ENCODE measurements at places on chromosomes 11 and 22.

GRCh38 chr11:116055064-116055463, 550.8 kb upstream of the CADM1 start:
- DNase-seq = no peak

- no peak for DNase-seq
These were observed 42.5 kb upstream of the PAMR1 start for GRCh38 chr11:35567737-35568465.

DNA sequence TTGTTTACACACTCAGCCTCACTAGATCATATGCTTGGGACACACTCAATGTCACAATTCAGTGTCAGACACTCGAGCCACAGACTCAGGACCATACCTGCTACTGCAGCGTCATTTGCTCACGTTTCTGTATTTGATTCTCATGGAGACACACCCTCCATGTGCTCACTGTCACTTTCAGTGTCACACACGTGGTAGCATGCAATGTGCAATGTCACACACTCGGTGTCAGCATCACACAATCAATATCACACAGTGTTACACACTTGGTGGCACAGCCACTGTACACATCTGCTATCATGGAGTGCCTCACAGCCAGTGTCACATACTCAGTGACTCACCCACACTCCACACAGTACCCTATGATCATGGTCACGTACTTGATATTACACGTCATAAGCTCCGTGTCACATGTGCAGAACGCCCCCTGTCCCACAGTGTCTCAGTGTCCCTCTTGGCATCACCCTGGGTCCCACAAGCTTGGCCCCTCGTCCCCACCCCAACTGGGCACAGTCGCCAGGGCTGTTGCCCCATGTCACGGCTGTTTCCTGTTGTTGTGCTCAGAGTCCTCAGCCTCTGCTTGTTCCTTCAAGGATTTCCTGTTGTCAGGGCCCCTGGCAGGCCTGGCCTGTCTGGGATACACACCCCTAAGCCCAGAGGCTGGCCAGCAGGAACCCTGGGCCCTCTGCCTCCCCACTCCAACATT, 49.6 kb downstream of the PDE2A start:
- DNase-seq = no peak

- no peak for DNase-seq
These were observed 54.4 kb upstream of the INCENP start for GRCh38 chr11:62069374-62069773.

- DNase-seq = no peak
These were observed 349 bp downstream of the TSSC4 start for GRCh38 chr11:2400762-2401435.

DNA sequence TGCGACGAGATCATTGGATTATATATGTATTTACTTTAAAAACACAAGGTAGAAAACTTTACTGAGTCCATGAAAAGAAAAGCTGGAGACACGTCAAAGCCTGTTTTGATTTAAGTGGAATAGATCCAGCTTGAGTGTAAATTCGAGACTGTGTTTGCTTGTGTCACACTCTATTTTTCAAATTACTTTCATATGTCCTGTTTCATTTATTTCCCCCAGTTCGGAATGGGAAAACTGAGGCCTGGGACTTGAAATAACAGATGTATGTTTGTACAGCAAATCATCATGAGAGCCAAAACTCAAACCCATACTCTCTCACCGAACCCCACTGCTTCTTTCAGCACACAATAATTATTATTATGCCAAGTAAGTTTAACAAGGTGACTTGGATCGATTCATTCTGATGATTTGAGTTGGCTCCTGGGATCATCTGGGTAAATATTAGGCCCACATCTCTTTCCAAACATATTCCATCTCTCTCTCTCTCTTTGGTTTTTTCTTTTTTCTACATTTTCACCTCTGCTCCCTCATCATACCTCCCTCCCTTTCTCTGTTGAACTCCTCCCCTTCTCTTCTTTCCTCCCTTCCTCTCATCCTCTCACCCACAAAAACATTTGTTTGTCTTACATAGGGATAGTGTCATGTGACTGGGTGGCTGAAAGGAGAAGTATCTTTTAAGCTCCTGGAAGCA, 21.2 kb downstream of the FZD4 start:
- no peak for DNase-seq

DNA sequence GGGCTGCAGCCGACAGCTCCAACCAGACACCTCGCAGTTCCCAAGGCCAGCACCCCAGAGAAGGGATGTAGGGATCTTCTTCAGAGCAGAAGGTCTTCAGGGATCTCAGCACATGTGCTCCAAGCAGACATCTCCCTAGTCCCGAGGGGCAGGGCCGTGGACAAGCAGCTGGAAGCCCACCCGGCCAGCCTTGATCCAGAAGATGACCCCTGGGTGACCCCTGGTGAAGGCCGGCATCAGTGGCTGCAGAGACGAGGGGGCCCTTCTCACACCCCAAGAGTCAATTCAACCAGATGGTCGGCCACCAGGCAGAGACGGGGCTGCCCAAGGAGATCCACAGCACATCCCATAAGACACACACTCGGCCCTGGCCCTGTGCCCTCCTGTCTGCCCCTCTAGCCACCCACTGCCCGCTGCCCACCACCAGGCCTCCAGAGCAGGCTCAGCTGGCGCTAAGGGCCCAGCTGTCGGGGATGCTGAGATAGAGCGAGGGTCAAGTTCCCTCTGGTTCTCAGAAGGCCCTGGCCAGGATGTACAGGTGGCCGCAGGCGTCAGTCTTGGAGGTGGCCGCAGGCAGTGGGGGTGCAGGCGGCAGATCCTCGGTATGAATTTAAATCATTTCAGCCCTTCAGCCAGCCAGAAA, 168.3 kb downstream of the BRD1 start:
- DNase-seq = no peak

- no peak for DNase-seq
These were observed 23.5 kb downstream of the SPATA19 start for GRCh38 chr11:133821776-133822175.

- no peak for DNase-seq
These were observed 20.9 kb downstream of the ST14 start for GRCh38 chr11:130180491-130180890.

DNA sequence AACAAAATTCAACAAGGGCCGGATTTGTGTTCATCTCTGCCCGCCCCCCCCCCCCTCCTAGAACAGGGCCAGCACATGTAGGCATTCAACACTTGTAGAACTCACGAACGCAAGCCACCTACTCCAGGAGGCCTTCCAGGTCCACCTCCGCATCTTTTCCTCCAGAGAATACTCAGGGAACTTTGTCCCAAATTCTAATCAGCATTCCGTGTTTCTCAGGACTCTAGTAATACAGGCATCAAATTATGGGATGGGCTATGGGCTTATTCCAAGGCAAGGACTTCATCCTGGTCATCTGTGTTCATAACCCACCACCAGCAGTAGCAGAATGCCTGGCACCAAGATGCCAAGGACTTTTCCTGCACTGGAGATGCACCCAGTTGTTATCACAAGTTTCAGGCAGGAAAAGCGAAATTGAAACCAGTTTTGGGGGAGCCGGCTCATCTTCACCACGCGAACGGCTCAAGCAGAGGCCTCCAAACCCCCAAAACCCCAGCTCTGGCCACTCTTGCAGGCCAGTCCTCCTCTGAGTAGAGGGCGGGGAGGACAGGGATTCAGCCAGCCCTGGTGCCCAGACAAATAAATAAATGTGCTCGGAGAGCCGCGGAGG, 462 bp downstream of the UBE2L6 start:
- peak; percentile 48 for DNase-seq

- no peak for DNase-seq
These were observed 705 bp downstream of the PTPRJ start for GRCh38 chr11:47980907-47981621.

- no peak for DNase-seq
These were observed 3.0 kb upstream of the SEPTIN3 start for GRCh38 chr22:41966225-41966606.

DNA sequence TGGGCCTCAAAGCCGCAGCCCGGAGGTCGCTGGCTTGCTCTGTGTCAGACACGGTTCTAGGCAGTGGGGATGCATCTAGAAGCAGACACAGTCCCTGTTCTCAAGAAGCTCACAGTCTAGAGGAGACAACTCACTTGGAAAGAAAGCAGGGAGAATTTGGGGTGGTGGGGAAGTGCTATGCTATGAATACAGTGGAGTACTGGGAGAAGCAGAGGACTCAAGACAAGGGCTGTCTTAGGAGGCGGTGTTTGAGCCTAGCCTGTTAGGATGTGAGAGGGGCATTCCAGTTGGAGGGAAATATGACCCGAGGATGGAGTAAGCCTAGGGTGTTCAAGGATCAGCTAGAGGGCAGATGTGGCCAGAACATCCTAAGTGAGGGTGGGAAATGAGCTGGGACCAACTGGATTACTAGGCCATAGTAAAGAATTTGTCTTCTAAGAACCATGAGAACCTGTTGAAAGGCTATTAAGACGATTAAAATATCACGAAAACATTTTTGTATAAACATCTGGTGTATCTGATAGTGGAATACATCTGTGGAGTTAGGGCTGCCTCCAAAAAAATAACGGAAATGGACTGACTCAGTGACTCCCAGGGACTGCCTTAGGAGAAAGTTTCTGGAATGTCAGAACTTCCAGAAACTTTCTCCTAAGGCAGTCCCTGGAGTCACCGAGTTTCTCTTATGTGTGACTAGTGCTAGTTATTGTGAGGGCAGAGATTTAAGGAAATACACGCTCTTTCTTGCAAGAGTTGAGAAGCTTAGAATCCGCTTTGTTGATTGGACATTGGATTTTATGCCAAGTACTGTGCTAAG, 1.1 kb upstream of the PITPNB start:
- DNase-seq = no peak

DNA sequence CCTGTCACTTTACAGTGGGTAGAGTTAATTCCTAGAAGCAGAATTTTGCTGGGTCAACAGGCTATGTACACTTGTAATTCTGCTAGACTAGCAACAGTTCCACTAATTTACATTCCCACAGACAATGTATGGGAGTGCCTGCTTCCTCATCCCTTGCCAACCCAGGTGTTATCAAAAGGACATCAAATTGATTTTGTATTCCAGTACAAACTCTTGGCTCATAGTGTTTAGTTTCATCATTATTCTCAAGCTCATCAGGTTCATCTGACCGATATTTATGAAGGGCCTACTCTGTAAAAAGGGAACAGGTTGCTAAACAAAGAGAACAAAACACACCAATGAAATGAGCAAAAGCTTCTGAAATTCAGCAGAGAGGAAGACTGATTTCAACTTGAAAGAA, 30.7 kb downstream of the PITPNB start:
- DNase-seq = no peak

DNA sequence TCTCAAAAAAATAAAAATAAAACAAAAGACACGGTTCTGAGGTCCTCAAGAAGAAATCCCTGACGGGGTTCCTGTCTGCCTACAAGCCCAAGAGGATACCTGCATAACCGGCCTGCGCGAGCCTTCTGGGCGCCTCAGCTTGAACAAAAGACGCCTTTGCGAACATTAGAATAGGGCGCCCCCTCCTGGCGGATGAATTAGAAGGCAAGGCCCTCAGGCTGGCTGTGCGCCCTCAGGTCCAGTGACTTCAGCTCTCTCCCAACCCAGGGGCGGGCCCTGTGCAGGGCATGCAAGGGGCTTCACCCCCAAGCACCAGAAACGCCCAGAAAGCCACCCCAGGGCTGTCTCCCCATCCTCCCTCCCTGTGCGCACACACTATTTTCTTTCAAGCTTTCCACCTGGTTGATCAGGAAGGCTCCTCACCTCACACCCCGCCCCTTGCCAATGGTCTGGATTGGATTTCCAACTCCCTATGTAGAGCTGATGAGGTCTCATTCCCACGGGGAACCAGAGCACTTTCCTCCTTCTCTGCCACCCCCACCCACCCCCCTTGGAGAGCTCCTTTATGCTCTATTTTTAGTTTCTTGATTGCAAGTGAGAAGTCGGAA, 273.3 kb downstream of the BUD13 start:
- peak; percentile 15 for DNase-seq

DNA sequence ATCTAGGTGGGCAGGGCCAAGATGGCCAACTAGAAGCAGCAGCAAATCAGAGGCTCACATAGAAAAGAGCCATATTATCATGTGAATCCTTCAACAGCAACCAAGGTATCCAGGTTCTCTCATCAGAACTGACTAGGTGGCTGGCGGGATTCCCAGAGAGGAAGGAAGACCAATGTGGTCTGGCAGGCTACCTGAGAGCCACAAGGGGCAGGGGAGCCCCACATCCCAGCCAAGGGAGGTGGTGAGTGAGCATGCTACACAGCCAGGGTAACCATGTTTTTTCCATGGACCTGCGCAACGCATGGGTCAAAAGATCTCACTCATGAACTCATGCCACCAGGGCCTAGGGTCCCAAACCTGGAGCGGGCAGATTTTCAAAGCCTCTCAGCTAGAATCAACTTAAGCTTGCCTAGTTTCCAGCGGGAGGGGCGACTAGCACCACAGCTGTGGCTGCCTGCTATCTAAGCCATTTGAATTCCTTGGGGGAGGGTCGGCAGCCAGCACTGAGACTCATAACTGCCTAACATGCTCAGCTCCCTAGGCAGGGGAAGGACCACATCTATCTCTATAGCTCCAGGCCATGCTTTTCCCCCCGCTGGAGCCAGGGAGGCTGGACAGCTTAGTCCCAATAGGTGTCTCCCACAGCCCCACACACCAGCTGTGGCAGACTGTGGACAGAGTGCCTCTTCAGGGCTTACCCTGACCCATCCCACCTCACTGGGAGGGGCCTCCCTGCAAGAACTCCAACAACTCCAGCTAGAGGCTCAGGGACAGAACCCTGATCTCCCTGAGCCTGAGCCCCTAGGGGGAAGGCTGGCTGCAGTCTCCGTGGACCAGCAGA, 28.7 kb upstream of the CASP12 start:
- no peak for DNase-seq

DNA sequence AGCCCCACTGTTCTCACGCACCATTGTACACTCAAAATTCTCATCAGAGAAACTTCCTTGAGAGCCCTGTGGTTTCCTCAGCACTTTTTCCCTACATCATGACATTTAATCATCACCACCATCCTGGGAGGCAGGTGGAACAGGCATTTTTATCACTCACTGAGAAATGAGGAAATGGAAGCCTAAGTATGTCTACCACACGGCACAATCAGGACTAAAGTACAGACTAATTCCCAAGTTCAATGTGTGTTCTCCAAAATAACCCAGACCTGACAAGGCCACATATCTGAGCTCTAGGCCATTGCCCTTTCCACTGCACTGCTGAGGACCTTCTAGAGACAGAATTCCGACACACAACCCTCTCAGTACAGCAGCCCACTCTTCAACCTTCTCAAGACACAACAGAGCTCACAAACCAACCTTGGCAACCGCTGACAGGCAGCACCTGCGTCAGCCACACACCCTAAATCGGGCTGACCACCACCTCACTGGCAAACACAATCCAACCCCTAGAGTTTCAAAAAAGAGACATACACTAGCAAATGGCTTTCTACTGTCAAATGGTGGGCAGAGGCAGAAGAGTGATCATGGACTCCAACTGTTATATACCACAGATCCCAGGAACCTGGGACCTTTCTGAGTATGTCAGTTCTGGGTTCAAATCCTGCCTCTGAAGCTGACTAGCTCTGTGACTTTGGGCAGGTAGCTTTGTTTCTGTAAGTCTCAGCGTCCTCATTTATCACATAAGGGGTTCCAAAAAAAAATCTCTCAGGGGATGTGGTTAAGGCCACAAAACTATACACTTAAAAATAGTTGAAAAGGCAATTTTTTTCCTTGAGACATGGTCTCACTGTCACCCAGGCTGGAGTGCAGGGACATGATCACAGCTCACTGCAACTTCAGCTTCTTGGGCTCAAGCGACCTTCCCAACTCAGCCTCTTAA, 16.3 kb downstream of the SMCO4 start:
- no peak for DNase-seq

- DNase-seq = no peak
These were observed 726.9 kb upstream of the TENM4 start for GRCh38 chr11:80167766-80168165.

All from CD8-positive, alpha-beta memory T cell (primary cell).